ENCODE measurements at places on chromosomes 7 and 10.

- DNase-seq, result no peak
Observed at GRCh38 chr7:70052691-70053090, 454.4 kb downstream of the AUTS2 start.

DNA sequence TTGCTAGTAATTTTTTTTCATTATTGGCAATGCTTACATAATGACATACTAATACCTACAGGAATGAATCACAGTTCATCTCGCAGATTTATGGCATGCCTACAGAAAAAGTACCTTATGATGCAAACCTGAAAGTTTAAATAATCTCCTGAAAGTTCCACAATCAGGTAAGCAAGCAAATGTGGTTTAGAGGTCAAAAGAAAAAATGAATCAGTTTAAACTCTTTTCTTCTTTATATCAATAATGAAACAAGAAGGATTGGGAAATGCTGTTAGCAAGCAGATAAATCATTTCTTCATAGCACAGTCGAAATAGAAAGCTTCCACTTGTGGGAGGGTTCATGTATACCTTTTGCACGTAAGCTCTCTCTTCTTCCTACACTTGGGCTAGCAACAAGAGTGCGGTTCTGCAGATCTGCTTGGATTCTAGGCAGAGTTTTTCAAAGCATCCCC lies 53.7 kb upstream of the MTPN start:
- DNase-seq, result no peak

DNA sequence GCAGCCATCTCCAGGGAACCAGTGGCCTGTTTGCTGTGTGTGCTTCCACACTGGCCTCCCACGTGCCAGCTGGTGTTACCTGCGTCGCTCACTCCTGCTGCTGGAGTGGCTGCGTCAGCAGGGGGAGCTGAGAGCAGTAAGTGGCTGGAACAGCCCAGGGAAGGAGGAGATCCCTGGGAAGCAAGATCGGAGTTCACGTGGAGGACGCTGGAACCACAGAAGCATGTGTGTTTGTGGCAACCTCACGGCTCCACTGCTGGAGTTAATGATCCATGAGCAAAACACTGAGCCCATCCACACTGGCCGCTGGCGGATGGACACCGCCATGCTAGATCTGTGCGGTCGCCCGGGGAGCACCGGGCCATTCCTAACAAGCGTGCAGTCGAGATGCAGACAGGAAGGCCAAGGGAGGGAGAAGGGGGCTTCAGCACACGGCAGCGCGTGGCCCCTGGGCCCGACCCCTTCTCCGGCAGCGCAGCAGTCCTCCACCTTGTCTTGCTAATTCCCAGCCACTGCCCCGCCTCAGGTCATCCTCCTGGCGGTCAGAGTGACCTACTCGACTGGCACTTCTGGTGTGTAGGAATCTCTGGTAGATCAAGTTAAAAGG lies 68.5 kb upstream of the EEPD1 start:
- DNase-seq, result no peak

DNA sequence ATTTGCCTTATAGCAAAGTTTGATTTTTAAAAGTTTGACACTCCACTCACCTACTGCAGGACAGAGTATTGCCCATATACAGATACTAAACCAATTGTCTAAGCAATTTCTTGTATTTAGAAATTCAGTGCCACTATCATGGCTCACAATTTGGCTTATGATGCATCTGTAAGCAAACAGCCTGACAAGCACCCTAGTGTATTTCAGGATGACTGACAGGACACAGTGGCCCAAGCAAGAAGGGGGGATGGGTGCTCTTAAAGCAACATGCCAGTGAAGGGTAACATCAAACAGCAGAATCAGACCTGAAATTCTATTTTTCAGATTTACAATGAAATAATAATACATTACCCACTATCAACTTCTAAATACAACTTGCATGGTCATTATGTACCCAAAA lies 30.5 kb downstream of the CTNNA3 start:
- no peak for DNase-seq

GRCh38 chr7:41835976-41836530 lies 133.2 kb upstream of the INHBA start:
- DNase-seq, result no peak

DNA sequence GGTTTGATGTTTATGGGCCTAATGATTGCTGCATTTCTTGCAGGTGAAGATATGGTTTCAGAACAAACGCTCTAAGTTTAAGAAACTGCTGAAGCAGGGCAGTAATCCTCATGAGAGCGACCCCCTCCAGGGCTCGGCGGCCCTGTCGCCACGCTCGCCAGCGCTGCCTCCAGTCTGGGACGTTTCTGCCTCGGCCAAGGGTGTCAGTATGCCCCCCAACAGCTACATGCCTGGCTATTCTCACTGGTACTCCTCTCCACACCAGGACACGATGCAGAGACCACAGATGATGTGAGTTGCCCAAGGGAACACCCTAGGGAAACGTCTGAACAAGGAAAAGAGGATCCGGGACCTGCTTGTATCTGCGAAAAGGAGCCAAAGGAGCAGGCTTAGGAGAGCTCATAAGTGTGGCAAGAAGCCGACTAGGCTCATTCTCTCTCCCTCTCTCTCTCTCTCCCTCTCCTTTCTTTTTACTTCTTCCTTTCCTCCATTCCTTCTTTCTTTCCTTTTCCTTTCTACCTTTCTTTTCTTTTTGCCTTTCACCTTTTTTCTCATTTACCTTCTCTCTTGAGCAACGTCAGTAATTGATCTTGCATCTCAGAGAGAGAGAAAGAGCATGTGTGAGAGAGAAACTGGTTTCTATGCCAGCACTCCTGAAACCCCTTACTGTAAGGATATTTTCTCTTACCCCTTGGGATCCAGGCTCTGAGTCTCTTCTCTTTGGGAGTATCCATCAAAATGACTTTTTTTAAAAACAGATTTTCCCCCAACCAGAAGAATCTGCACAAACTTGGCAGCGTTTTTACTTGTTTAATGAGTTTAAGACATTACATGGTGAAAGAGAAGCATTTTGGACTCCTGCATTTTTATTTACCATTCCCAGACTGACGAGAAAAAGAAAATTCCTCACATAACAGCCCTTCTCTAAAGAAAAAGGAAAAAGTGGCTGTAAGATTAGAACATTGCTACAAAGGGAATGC lies 4.7 kb downstream of the DLX6 start:
- no peak for DNase-seq

DNA sequence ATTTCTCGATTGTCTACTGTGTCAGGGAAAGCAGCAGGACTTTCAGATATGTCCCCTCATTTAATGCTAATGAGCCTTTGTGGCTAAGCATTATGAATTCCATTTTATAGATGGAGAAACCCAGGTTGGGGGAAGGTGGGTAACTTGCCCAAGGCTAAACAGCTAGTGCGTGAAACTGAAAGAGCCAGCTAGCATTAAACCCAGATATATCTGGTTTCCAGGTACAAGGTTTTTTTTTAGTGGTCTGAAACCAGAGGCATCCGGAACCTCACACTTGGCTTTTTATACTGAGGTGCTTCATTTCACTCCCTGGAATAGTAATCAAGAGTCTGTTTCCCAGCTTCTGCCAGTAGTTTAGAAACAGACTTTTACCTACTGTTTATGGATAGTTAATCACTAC lies 694.8 kb downstream of the PHTF2 start:
- no peak for DNase-seq

DNA sequence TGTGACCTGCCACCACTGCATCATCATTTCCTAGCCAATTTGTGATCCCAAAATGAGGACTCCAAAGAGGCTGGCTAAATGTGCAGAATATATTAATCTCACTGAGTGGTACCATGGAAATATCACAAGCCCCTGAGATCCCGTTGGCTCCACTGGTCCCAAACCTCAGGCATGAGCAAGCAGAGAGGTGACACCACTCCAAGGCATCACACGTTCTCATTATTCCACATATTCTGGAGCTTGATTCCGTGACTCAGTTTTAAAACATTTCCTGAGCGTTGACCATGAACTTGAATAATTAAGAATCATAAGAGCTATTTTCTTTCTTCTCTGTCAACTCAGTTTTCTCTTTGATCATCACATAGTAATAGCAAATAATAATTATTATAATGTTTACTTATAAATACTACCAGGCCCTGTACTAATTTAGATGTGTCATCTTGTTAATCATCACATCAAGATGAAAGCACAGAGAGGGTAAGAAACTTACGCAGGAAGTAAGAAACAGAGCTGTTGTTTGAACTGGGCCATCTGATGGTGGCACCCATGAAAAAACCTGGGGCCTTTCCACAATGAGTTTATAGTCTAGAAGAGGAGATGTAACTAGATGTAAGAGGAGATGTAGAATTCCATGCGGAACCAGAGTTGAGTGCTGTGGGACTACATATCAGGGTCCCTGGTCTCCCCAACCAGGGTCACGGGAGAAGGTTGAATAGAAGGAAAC lies 3.5 kb downstream of the APBB1IP start:
- no peak for DNase-seq

DNA sequence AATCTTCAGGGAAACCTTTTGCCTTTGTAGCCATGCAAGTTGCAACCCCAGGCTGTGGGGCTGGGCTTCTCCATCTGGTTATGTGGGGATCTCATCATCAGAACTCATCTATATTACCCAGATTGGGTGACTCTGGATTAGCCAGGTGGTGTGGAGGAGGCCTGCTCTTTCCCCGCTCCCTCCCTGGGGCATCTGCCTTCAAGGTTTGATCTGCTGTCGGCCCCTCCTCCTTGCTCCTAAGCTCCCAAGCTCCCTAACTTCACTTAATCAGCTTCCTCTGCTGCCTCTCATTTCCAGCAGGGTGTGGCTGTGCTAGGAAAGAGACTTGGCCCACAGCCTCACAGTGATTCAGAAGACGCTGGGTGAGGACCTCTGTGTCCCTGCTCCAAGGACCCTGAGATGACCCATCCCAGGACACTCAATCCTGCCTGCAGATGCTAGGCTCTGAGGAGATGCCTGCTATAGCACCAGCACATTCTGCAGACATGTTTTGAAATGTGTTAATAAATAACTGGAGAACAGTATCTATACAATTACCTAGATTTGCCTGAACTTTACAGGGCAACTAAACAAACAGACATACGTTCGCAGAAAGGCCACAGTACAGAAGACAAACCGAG lies 392.1 kb upstream of the PODXL start:
- DNase-seq, result no peak

- DNase-seq, result no peak
Observed at GRCh38 chr10:116968331-116968730, 36.7 kb downstream of the SHTN1 start.

DNA sequence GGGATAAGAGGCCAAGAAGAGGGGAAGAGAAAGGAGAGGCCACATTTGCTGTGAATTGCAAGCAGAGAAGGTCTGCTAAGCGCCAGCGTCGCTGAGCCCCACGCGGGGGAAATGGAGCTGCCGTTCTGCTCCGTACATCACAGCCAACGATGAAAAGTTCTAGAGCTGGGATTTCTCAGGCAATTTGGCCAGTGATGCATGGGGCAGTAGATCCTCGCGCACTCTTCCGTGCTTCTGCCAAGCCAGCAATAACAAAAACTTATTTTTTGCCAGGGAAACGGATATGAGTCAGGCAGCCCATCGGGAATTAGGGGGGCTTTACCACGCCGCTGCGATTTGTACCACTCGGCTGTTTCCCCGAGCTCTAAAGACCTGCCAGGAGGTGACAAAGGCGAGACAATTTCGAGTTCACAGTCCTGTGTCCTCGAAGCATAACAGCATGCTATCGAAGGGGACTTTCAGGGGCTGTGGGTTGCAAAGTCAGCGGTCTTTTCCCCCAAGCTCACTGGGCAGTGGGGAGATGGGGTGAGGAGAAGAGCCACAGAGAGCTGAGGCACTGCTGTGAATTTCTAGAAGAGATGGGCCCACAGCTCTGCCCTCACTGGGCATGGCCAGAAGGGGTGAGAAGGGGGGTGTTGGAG lies 30.0 kb upstream of the SLF2 start:
- no peak for DNase-seq

DNA sequence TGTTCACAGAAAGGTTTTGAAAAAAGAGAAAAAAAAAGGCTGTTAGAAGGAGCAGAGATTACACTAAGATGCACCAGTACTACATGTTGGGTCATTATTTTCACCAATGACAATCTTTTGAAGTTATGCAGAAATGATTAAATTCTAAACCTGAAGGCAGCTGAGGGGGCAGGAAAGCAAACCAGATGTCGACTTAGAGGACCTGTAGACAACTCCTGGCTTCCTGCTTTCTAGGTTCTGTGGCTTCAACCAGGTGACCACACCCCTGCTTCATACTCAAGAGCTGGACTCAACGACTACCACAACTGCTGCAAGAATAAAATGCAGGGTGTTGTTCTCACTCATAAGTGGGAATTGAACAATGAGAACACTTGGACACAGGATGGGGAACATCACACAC lies 30.0 kb downstream of the MYOF start:
- DNase-seq, result no peak

- no peak for DNase-seq
Observed at GRCh38 chr10:76997631-76998030, 640.0 kb downstream of the KCNMA1 start.

- peak; percentile 12 for DNase-seq
Observed at GRCh38 chr10:63464402-63465292, 1.1 kb downstream of the JMJD1C start.

DNA sequence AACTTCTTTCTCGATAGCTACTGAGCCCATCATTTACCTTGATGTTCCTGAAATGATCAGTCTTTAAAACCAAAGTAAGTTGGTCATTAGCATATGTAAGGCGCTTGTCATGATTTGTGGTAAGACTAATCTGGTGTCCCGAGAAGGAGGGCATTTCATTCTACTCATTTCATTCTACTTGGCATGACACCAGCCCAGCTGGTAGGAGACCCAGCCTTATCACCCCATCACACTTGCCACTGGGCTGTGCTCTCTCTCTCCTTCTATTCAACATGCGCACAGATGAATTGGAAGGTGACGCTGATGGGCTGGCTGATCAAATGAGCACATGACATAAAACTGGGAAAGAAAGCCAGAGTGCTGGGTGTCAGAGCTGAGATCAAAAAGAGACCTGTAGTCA lies 65.7 kb downstream of the CRTAC1 start:
- no peak for DNase-seq

DNA sequence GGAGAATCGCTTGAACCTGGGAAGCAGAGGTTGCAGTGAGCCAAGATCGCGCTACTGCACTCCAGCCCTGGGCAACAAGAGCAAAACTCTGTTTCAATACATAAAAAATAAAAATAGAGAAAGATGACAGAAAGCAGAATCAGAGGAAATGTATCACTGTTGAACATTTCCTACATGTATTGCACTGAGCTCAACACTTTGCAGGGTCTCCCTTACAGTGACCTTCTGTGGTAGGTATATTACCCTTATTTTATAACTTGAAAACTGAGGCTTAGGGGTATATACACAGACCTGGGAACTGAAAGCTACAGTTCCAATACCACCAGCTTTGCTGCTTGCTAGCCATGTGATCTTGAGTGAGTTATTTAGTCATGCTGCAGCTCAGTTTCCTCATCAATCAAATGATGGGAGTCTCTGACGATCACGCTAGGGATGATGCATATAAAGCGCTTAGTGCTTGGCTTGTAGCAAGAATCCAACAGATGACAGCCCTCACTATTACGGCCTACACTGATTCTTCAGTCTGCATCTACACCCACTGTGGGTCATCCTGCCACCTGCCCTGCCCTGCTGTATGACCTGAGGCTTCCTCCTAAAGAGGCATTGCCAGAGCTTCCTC lies 99.0 kb downstream of the PDE1C start:
- no peak for DNase-seq

GRCh38 chr10:132359305-132360040 lies 27.5 kb downstream of the LRRC27 start:
- no peak for DNase-seq

GRCh38 chr7:11714205-11714604 lies 117.8 kb downstream of the THSD7A start:
- DNase-seq, result no peak
